ENCODE measurements at places on chromosomes 1 and 21. TPM values are rescaled to one million over a fixed set of nuclear protein-coding genes. Genes with fewer than 3 reads are reported as not detected.
A peak's percentile ranks its signal among the peaks of the same experiment; 100 is the strongest.

DNA sequence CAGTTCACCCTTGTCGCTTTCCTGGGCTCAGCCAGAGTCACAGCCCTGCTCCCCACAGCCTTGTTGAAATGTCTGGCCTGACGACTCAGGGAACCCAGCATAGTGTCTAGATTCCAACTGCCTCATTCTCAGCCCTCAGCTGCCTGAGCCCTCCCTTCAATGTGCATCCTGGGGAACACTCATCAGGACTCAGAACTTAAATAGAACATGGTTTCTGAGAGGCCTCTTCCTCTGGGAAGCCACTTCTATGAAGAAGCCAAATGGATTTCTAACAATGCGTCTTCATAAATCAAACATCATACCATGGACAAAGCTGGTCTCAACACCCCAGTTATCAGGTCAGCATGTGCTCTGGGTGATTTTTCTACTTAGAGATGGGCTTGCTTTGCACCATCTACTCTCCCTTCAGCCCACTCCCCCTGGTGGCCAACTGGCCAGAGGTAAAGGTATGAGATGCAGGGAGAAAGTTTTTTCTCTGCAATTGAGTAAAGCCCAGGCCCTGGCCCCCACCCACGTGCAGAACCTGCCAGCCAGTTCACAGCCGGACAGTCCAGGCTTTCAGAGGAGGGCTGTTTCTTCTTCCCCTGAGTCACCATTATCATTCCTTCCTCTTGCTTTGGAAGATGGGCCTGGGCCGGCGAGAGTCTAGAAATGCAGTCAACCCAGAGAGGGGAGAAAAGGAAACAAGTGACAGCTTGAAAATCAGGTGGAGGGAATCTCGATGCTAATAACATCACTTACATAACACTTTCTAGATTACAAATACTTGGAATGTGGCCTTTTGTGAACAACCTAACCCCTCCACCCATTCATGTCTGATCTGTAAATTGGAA is 32.1 kb downstream of the CD244 start:
- DNase-seq = peak; percentile 81
- no peak overlapping the region for H3K27ac ChIP-seq
- no peak overlapping the region for H3K4me3 ChIP-seq
- no peaks in the 10 kb centered on the region for H3K27me3 ChIP-seq
- H3K36me3 ChIP-seq = peaks cover 32% of the 10 kb centered on the region

DNA sequence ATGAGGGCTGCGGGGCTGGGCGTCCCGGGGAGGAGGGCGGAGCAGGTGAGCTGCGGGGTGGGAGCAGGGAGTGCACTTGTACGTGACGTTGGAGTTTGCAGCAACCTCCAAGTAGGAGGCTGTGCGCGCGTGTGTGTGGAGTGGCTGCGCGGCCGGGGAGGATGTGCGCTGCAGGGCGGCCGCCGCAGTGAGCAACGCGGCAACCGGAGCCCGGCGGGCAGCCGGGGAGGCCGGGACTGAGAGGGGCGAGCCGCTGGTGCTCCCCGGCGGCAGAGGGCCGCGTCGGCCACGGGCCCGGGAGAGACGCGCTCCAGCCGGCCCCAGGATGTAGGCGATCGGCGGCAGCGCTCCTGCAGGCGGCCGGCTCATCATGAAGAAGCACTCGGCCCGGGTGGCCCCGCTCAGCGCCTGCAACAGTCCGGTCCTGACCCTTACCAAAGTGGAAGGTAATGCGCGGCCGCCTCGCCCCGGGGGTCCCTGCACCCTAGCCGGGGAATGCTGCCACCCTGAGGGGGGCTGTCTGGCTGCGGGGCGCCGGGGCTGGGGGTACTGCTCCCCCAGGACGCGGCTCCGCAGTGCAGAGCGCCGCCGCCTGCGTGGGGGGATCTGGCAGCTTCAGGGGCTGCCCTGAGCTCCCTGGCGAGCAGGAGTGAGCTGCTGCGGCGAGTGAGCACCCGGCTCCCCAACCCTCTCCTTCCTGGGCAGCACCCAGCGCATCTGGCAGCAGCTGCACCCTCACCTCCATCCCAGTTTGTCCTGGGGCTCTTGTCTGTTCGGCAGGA is 158.9 kb upstream of the COA6 start:
- H3K27me3 ChIP-seq = peaks cover 8% of the 10 kb centered on the region
- H3K4me3 ChIP-seq = peak overlapping the region; percentile 73

DNA sequence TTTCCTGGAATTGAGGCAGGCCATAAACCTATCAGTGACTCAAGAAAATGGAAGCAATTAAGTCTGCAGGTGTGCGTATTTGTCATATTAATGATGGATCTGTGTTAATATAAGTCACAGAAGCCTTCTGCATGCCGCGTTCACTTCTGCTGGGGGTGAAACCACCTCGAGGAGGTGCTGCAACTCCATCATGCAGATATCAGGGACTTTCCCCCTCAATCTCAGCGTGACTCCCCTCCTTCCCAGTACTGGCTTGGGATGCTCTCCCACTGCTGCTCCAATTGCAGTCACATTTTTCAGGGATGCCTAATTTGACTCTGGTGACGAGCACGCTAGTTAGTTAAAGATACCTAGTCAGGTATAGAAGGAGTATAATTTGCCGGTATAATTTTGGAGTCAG is 87.5 kb downstream of the ASTN1 start:
- DNase-seq = no peak
- H3K27me3 ChIP-seq = no peaks in the 10 kb centered on the region
- H3K27ac ChIP-seq = no peak overlapping the region
- H3K36me3 ChIP-seq = no peaks in the 10 kb centered on the region
- no peak overlapping the region for H3K4me3 ChIP-seq

GRCh38 chr1:54973205-54973921 is 7.1 kb upstream of the TMEM61 start:
- H3K4me1 ChIP-seq = peaks cover 13% of the 10 kb centered on the region
- H3K27ac ChIP-seq = no peak overlapping the region
- H3K4me3 ChIP-seq = no peak overlapping the region
- no peak for DNase-seq

DNA sequence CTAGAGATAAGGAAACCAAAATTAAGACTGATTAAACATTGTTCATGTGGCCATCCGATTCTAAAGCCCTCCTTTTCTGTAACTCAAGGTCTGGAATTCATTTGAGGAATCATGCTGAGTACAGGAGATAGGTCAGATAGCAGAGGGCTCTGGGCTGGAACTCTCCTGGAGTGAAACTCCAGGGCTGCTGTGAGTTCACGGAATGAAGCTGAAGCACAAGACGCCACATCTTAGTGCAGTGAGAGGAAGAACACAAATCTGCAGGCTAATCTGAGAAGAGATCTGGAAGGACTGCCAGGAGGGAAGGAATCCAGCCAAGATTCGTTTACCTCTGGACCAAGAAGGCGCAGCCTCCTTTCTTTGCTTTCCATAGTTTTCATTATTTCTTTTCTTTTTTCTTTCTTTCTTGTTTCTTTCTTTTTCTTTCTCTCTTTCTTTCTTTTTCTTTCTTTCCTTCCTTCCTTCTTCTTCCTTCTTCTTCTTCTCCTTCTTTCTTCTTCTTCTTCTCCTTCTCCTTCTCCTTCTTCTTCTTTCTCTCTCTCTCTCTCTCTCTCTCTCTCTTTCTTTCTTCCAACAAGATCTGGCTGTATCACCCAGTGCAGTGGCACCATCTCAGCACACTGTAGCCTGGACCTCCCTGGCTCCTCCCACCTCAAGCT is 74.8 kb upstream of the ATP1B1 start:
- no peaks in the 10 kb centered on the region for H3K4me1 ChIP-seq
- no peak for DNase-seq
- no peak overlapping the region for H3K4me3 ChIP-seq
- peaks cover 2% of the 10 kb centered on the region for H3K27me3 ChIP-seq
- peaks cover 8% of the 10 kb centered on the region for H3K36me3 ChIP-seq

DNA sequence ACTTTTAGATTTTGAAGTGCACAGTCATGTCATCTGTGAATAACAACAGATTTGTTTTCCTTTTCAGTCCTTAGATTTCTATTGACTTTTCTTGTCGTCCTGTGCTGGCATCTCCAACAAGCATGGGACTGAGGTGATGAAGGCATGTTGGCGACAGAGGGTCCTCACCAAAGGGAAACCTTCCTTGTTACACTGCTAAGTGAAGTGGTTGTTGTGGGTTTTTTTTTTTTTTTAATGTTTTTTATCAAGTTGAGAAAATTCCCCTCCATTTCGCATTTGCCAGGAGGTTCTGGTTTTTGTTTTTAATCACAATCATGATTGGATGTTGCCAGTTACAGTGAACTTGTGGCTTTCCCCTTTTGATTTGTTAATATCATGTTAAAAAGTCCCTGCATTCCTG is 24.0 kb downstream of the AGPAT3 start:
- no peak for DNase-seq
- H3K4me1 ChIP-seq = peaks cover 46% of the 10 kb centered on the region
- H3K27me3 ChIP-seq = no peaks in the 10 kb centered on the region
- peaks cover 33% of the 10 kb centered on the region for H3K36me3 ChIP-seq
- no peak overlapping the region for H3K27ac ChIP-seq

DNA sequence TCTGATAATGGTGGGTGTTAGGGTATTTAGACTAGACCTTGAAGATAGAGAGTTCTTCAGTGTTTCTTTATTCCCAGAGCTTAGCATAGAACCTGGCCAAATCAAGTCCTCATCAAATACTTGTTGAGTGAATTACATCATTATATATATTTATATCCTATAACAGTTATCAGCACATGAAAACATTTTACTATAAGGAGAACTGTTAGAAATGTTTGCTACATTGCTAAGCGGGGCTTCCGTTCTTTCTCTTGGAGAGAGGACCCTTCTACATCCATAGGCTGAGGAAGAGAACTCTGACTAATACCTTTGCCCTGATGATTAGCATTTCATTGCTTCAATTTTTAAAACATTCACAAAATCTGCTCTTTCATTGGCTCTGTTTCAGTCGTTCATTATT is 66.5 kb upstream of the NBL1 start:
- no peak for DNase-seq
- no peak overlapping the region for H3K27ac ChIP-seq
- H3K4me1 ChIP-seq = peaks cover 8% of the 10 kb centered on the region
- H3K4me3 ChIP-seq = no peak overlapping the region

DNA sequence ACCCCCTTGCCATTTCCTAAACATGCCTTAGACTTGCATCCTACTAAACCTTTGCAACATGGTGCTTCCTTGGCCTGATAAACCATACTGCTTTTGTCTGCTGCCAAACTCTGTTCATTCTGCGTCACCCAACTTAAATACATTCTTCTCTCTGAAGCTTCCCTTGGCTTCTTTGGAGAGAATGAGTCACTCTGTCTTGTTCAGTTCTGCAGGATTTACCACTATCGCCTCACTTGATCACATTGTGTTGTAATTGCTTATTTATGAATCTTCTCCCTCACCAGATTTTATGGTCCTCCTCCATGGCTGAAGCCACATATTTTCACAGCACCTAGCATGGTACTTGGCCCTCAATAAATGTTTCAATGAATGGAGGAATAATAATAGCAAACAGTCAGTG is 21.7 kb upstream of the TUT4 start:
- H3K27me3 ChIP-seq = no peaks in the 10 kb centered on the region
- no peak for DNase-seq
- no peak overlapping the region for H3K27ac ChIP-seq
- H3K36me3 ChIP-seq = peaks cover 4% of the 10 kb centered on the region
- no peak overlapping the region for H3K4me3 ChIP-seq

DNA sequence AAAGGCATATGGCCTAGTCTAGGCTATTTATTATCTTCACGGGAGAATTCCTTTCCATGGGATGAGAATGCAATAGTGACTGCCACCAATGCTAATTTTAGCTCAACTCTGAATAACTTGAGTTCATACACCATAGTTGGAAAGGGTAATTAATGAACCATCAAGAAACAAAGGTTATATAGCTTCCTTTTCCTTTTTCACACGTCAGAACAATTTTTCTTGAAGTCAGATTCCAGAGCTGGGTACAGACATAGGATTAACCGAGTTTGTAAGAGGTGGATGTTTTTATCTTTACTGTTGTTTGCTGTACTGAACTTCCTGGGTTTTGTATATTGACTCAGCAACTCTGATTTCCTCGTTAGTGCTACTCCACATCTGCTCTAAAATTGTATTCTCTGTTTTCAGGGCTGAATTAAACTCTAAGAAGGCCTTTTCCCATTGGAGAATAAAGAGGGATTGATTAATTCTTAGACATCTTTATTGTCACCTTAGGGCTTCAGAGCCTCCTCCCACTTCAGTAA is 262.0 kb downstream of the NUF2 start:
- H3K27me3 ChIP-seq = no peaks in the 10 kb centered on the region
- H3K36me3 ChIP-seq = no peaks in the 10 kb centered on the region
- H3K27ac ChIP-seq = no peak overlapping the region

- H3K27me3 ChIP-seq = peaks cover 6% of the 10 kb centered on the region
- DNase-seq = no peak
- H3K4me3 ChIP-seq = no peak overlapping the region
- no peaks in the 10 kb centered on the region for H3K4me1 ChIP-seq
These were observed 5.1 kb upstream of the CAPN8 start for GRCh38 chr1:223670458-223671159.

Gene SPOCD1
- not detected for total RNA-seq

Gene RGSL1
- not detected for total RNA-seq

Gene FAM177B
- 0.19 TPM for total RNA-seq

Gene CFHR1
- not detected for total RNA-seq

Gene AK5
- total RNA-seq = not detected

Gene PTGS2
- total RNA-seq = 2.2 TPM

Gene OR2L13
- total RNA-seq = not detected
